ENCODE measurements at places on chromosomes 6 and 20.

DNA sequence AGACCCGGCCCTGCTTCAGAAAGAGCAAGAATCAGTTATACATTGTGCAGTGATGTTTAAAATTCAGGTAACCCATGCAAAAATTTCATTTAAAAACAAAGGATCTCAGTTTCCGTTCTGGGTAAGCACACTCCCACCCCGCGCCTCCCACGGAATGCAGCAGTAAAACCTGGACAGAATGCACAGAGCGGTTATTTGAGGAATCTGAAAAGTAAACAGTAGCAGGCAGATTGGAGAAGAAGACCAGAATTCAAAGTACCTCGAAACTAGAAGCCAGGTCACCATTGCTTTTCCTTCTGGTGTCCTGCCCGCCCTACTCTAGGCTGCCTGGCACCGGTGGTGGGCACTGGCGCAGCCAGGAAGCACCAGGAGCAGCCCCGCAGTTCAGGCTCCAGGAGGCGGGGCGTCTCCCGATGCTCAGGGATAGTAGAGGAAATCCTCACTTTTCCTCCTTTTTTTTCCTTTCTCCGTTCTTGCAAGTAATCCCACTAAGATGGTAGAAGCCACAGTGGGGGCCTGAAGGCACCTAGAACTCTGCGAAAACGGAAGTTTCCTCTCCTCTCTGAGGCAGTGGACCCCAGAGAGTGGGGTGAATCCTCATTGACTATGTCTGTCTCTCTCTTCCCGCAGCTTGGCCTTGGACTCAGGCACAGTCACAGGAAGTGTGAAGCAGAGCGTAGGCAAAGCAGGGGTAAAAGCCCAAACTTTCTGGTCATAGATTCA is 28.3 kb downstream of the METTL24 start:
- DNase-seq, result no peak

GRCh38 chr6:44674226-44675155 is 287.0 kb downstream of the CDC5L start:
- DNase-seq, result no peak

- DNase-seq, result no peak
These were observed 17.3 kb upstream of the CD93 start for GRCh38 chr20:23103284-23104018.

DNA sequence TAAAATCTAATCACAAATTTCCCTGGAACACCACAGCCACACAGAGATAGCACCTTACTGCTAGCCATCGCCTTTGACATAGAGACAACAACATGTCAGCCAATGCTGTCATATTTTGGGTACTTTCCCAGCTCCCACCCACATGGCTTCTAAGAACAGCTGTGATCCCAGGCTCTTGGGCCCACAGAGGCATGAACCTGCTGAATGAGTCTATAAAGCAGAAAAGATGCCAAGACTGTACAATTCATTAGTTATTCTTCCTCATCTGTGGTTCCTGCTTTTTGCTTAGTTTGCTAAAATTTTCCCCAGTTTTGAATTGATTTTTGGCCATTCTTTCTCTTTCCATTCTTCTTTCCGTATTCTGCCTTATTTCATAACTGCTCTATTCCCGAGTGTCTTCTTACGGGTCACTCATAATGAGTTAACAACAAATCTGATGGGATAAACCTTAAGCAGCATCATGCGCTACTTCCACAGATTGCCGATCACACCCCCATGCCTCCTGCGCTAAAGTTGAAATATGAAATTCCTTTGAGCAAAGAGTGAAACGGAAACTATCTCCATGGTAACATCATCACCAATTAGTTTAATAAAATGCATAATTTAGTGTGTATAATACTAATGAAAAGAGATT is 327.3 kb upstream of the HSF2 start:
- no peak for DNase-seq

- no peak for DNase-seq
These were observed 85.2 kb upstream of the PHACTR3 start for GRCh38 chr20:59518881-59519706.

DNA sequence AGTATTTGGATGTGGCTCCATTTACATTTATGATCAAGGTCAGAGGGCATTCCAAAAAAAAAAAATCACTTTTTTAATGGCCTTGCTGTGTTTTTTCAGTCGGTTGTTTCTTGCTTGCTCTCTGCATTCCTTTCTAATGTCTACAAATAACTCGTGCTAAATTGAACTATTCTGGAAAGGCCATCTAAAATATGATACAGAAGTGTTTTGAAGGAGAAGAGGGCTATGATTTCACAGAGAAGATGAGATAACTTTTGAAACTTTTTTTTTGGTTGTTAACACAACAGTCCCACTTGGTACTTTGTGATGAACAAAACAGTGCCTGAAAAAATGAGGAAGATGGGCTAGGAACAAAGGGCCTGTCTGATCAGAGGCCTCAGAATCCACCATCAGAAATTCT is 156.1 kb upstream of the SMLR1 start:
- DNase-seq, result no peak

- DNase-seq, result no peak
These were observed 293.7 kb downstream of the BTBD3 start for GRCh38 chr20:12211361-12211760.

DNA sequence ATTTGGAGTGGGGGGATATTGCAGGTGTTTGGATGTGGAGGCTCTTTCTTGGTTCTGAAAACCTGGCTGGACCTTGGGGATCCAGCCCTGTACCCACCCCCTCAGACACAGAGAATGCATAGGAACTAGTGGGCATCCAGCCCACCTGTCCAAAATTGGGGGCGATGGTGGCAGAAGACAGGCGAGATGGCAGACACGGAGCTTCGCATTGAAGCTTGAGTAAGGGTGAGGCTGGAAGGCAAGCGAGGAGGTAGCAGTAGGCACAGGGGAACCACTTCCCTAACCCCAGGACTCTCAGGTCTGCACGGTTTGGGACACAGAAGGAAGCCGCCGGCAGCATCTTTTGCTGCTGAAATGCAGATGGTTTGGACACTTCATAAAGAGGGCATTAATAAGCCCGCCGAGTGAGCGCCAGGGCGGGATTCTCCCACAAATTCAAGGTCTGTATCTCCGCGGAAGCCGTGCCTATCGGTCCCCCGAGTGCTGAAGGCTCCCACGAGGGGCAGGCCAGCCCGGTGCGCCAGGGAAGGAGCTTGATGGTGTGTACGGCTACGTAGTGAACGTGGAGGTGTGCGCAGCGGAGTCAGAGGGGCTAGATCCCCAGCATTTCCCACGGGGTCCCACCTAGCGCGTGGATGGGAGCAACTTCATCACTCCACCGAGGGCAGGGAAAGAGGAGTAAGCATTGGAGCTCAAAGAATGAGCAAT is 1.6 kb upstream of the FOXA2 start:
- DNase-seq, result no peak

GRCh38 chr6:43434001-43434840 is 6.9 kb downstream of the ABCC10 start:
- no peak for DNase-seq

- DNase-seq, result no peak
These were observed 90.4 kb downstream of the MOXD1 start for GRCh38 chr6:132310921-132311320.

- no peak for DNase-seq
These were observed 24.7 kb downstream of the ETV7 start for GRCh38 chr6:36362551-36363370.

DNA sequence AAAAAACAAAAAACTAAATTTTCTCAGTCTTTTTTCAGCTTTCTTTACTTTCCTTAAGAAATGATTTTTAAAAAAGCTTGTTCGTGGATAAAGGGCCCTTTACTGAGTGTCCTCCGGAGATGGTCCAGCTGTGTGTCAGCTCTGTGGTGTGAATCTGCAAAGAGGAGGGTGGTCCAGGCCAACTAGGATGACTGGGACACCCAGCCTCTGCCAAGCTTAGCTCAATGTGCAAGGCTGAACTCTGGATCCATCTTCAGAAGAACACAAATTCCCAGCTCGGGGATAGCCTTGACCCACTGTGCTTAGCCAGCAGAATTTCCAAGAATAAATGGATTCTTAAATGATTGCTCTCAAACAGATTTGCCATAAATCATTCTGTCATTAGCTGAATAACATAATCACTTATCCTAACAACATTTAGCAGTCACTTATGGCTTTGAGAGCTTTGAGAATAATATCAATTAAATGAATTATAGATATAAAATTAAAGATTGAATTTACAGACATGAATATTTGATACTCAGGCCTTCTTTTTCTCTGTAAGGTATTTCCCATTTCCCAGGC is 14.2 kb upstream of the CALHM5 start:
- DNase-seq, result no peak

DNA sequence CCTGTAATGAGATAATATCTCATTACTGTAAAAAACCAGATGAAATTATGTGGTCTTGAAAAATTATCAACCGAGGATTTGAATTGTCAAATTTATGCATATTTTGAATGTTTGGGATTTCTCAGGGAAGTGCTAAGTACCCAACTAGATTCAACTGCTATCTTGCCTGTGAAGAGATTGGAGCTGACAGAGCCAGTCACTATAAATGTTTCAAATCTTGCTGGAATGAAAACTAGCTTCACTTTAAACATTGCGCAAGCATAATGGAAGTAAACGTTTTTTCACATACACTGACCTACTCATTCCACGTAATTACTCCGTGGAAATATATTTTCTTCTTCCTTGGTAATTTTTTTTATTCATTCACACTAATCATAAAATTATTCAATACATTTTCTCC is 46.7 kb downstream of the TMEM170B start:
- DNase-seq, result no peak

- no peak for DNase-seq
These were observed 77.5 kb upstream of the GJE1 start for GRCh38 chr6:142055219-142055618.

- DNase-seq, result no peak
These were observed 740.8 kb downstream of the PHF3 start for GRCh38 chr6:64376394-64376793.

DNA sequence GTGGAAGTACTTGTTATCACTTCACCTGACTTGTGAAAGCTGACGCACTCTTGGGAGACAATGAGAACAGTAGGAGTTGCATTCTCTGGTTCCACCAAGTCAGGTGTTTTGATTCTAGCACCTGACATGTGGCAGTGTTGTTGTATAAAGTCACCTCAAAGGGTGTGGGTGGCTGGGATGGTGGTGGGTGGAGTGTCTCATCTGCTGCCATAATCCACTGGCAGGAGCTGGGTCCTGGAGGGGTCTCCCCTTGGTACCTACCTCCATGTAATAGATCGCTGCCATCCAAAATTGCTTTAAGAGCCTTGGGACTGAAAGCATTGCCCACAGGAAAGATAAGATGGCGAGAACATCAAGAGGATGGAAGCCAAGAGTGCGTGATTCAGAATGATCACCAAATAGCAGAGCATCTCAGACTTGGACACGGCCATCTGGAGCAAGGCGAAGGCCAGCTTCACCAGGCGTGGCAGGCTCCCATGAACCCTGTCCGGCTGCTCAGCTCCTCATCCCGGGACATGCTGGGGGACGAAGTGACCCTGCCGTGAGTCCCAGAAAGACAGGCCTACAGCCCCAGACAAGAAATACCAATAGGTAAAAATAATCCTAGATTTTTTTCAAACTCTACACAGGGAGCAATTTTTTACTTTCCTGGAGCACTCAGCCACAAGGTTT is 56.6 kb downstream of the NPEPL1 start:
- no peak for DNase-seq

GRCh38 chr6:44049163-44049988 is 77.9 kb downstream of the MRPL14 start:
- no peak for DNase-seq

GRCh38 chr6:7906741-7907140 is 3.8 kb downstream of the TXNDC5 start:
- DNase-seq, result no peak

All from AG04450 (cell line).